ENCODE measurements at places on chromosomes 2 and 18. TPM values are rescaled to one million over a fixed set of nuclear protein-coding genes. Genes with fewer than 3 reads are reported as not detected.

The CTNNA2 gene
- 0.15 TPM for total RNA-seq

The EMILIN2 gene
- total RNA-seq = 4.3 TPM

- no peak for DNase-seq
These were observed 105.6 kb upstream of the LDLRAD4 start for GRCh38 chr18:13112982-13113381.

GRCh38 chr18:24942144-24942543 is 409.8 kb downstream of the ZNF521 start:
- DNase-seq = no peak

DNA sequence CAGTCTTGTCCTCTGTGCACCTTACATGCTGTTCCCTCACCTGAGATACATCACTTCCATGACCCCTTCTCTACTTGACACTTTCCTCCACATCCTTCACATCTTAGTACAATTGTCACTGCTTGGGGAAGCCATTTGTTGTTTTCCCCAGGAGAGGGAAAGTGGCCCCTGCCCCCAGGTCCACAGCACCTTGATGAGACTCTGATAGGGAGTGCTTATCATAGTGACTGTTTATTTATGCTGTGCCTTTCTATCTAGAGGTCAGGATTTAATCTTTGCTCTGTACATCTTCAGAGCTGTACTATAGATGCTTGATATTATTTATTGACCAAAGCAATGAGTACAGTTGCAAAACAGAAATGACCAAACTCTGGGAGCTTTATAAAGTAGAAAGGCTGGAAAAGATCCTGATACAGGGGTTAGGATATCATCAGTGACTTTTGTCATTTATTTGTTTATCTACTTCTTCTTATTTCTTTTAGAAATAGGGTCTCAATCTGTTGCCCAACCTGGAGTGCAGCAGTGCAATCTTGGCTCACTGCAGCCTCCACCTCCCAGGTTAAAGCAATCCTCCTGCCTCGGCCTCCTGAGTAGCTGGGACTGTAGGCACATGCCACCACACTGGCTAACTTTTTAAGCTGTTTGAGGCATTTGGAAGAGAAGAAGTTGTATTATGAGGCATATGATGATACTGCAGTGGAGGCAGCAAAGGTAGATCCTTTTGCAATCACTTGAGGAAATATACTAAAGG is 94.2 kb downstream of the MEIS1 start:
- no peak for DNase-seq

- DNase-seq = no peak
These were observed 9.8 kb downstream of the BOLA3 start for GRCh38 chr2:74137651-74138599.

DNA sequence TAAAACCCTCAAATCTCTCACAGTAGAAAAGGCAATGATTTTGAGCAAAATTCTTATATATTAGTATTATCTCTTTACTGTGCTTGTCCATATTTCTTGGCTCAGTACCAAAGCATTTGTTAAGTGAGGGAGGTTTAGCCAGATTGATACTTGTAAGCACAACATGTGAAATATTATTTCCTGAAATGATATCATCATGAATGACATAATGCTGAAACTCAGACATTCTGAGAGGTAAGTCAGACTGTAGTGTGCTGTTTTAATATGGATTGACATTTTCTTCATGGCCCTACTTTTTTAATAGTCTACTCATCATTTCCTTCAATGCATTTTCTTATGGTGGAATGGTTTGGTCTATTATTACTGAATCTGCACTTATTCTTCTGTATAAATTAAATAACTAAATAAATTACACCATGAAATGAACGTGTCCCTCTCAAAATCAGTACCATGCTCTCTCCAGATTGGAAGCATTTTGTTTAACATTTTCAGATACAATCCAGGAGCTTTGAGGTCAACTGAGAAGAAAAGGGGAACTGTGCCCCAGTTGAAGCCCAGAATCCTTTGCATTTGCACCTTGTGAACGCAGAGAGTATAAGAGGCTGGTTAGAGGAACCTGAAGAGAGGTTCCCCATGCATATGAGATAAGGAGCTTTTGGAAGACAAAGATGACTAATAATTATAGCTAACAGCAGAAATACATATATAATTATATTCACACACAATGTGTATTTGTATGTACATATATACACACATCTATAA is 50.1 kb upstream of the CRACDL start:
- no peak for DNase-seq

- no peak for DNase-seq
These were observed 166.7 kb downstream of the MCFD2 start for GRCh38 chr2:46748735-46749531.

The MDH1B gene
- total RNA-seq = 2.3 TPM

DNA sequence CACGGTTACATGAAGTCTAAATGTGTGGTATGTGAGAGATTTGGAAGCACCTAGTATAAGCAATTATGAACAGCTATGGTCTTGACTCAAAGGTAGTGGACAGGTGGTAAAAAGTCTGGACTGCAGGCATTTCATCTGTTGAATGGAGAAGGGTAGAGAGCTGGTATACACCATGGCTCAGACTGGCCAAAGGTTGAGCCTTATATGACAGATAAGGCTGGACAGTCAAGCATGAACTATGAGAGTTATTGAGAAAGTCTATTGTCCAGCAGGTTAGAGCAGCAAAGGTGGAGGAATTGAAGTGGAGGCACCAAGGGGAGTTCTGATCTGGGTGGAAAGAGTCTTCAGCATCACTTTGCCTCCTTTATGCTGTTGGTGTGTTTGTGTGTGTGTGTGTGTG is 346.7 kb upstream of the SLC14A2 start:
- no peak for DNase-seq

The PRSS56 gene
- not detected for total RNA-seq

The ABCB11 gene
- total RNA-seq = 0.26 TPM

The METAP1D gene
- total RNA-seq = 2.1 TPM

DNA sequence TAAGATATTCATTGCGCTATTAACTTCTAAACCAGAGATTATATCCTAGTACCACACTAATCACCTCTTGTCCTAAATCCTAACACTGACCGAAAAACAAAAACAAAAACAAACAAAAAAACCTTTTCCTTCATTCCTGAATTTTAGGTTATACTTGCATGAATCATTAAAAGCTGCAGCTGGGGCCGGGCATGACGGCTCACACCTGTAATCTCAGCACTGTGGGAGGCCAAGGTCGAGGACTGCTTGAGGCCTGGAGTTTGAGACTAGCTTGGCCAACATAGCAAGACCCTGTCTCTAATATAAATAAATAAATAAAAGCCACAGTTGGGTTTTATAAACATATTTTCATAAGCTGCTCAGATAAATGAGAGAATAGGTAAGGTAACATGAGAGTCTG is 60.0 kb downstream of the GDF7 start:
- DNase-seq = no peak

GRCh38 chr2:200575957-200576356 is 9.9 kb upstream of the AOX1 start:
- no peak for DNase-seq

- DNase-seq = no peak
These were observed 21.8 kb upstream of the RPIA start for GRCh38 chr2:88669482-88670214.

GRCh38 chr2:36441816-36442215 is 86.2 kb downstream of the CRIM1 start:
- no peak for DNase-seq

GRCh38 chr2:33134791-33135560 is 188.2 kb downstream of the LTBP1 start:
- no peak for DNase-seq

- DNase-seq = no peak
These were observed 702 bp downstream of the LMAN1 start for GRCh38 chr18:59358414-59358711.

DNA sequence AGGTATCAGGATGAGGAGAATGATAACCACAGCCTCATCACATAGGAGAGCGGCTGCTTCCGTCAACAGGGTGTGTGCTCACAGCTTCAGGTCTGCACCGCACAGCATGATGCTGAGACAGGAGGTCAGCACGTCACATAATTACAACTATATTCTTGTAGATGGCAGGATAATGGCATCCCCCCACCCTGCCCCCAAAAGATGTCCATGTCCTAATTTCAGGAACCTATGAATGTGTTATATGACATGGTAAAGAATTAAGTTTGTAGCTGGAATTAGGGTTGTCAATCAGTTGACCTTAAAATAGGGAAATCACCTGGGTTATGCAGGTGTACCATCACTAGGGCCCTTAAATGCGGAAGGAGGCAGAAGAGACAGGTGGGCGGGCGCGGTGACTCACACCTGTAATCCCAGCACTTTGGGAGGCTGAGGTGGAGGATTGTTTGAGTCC is 73.9 kb downstream of the ARL4C start:
- DNase-seq = no peak

DNA sequence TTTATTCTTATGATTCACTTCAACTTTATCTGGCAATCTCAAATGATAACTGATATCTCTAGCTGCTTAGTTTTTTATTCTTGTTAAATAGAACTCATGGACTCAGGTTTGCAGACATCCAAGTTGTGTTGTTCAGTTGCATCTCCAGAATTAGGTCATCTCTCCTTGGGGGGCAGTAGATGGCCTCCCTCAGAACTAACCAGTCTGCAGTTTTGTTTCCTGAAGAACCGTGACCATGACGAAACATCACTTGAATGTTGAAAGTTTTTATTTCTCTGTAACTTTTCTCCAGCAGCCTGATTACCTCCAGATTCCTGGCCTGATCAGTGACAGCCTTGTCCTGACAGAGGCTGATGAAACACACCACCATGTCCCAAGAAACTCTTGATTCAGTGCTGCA is 321.5 kb downstream of the GALNT13 start:
- no peak for DNase-seq

GRCh38 chr18:29560270-29560669 is 1383.3 kb upstream of the CDH2 start:
- no peak for DNase-seq

DNA sequence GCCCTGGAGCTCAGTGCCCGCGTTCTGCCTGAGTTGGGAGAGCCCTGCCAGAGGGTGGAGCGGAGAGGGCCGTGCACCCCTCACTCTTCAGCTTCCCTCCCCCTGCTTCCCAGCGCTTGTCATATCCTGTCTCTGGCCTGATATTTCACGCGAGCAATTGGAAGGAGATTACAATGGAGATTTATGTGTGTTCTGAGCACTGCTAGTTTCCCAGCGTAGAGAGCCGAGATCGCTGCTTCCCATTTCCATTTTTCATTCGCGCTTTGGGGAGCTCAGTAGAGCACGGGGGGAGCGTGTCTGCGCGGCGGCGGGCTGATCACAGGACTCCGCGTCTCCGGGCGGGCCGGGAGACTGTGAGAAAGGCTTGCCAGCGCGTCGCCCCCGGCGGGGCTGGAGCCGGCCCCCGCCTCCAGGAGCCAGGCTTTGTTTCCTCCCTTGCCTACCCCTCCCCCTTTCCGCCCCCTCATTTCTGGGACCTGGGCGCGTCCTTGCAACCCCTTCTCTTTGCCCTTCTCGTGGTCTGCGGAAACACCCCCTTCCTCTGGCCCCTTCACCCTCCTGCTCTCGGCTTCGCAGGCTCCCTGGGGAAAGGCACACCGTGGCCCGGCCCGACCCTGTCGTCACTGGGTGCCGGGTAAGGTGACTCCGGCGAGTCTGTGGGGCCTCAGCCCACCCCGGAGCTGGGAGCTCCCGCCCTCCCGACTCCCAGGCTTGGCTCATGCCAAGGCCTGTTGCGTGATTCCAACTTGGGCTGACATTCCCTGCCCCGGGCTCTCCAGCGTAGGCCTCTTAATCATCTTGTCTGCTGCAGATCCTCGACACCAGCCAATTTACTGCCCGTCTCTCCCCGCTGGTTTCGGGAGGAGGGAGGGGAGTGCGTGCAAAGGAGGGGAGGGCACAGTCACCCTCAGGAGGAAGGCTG is 5.8 kb downstream of the DLX2 start:
- no peak for DNase-seq

- DNase-seq = no peak
These were observed 74.2 kb downstream of the SMAD7 start for GRCh38 chr18:48876590-48876989.

DNA sequence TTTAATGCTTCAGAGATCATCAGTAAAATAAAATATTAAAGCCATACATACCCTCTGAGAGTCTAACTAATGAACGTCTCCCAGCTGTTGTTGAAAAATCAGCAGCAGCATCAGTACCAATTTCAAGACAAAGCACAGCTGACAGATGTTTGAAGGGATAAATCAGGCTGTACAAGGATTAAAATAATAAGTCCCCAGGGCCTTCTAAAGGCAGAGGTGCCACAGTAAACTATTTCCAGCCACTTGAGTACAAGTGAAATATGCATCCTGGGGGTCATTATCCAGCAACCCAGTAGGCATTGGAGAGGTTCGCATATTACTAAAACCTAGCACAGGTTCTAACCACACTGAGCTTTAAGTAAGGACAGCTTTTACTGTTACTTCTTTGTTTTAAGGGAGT is 76.9 kb downstream of the NXPH2 start:
- no peak for DNase-seq

The ACMSD gene
- not detected for total RNA-seq

The TAF4B gene
- 21.9 TPM for total RNA-seq

DNA sequence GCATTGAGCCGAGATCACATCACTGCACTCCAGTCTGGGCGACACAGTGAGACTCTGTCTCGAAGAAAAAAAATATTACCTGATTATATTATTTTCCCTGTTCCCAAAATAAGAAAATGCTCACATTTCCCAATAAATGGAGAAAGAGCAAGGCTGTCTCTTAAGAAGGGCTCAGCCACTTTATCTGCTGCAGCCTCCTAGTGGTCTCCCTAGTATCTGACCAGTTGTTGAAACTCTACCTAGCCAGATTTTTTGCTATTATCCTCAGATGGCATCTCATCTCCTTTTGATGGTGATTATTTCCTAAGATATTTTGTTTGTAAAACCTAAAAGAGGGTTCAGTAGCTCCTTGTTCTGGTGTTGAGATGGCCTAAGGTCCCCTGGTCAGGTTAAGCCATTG is 114.3 kb downstream of the TPGS2 start:
- no peak for DNase-seq

The SH3RF3 gene
- 6.1 TPM for total RNA-seq

GRCh38 chr2:227474410-227474809 is 2.5 kb downstream of the AGFG1 start:
- no peak for DNase-seq

DNA sequence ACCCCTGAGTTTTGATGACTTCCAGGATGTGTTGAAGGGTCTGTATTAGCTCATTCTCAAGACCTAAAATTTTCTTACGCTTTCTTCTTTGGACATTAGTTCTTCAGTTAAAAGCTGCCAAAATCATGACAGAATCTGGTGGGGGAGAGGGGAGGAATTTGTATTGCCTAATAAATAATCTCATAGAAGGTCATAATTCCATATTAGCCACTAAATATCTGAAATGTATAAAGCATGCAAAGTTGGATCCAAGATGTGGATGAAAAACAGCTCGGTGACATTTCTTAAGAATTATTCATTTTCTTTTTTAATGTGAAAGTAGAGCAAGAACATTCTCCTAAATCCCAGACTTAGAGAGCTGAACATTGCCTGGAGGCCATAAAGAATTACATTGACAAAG is 120.1 kb downstream of the MMADHC start:
- DNase-seq = no peak

- no peak for DNase-seq
These were observed 397.7 kb downstream of the TRIB2 start for GRCh38 chr2:13114391-13114790.

The SCN9A gene
- total RNA-seq = 1.1 TPM

- DNase-seq = no peak
These were observed 410.1 kb upstream of the TCF4 start for GRCh38 chr18:55998071-55998522.

The WDR33 gene
- total RNA-seq = 85.8 TPM
